Calu3 (cell line): ENCODE measurements at places on chromosomes 5 and 9. TPM values are rescaled to one million over a fixed set of nuclear protein-coding genes. Genes with fewer than 3 reads are reported as not detected.

GPX8 gene
- total RNA-seq = 17.8 and 25.9 TPM in 2 replicates

TRIM32 gene
- total RNA-seq = 8.6 and 9.3 TPM in 2 replicates

LIFR gene
- 7.6 and 7.9 TPM in 2 replicates for total RNA-seq

OR1B1 gene
- not detected in 2 replicates for total RNA-seq

WNT8A gene
- not detected in 2 replicates for total RNA-seq

ISOC1 gene
- total RNA-seq = 30.8 and 32.6 TPM in 2 replicates

DNA sequence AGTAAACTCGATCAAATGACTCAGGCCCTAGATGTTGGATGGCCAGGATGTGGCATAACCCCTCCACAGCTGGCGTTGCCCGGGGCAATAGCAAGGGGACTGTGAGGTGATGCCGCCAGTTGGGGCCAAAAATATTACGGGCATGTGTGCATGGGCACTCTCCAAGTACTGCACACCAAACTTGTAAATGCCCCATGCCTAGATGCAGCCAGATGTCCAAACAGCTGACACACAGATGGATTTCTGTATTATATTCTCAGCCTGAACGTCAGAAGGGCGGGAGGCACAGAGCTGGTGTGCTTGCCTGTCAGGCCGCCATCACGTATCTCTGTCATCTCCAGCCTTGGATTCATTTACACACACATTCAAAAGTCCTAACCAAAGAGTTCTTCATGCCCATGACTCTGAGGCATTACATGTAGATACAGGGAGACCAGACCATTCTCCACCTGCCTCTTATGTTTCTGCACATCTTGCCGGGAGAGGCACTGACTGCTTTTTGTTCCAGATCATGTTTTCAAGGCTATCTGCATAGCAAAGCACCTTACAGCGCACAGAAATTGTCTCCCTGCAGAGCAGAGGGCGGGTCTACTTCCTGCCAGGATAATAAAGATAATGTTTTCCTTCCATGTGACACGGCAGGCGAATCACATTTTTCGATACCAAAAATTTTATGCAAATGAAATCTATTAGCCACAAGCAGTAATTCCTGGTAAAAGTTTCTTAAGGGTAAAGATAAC, 200.9 kb upstream of the ADAMTS16 start:
- no peak for DNase-seq

DNA sequence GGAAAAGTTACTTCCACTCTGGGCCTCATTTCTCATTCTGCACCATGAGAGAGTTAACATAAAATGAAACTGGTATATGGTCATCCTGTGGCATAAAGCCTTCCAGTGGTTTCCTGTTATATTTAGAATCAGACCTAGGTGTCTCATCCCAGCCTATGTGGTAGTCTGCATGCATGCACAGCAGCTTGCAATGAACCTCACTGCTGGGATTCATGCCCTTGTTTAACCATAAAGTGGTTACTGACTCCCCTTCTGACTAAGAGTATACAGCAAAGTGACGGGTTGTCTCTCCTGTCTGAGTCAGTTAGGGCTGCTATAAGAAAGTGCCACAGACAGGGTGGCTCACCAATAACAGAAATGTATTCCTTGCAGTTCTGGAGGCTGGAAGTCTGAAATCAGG, 14.7 kb upstream of the TDRD7 start:
- DNase-seq = no peak

DNA sequence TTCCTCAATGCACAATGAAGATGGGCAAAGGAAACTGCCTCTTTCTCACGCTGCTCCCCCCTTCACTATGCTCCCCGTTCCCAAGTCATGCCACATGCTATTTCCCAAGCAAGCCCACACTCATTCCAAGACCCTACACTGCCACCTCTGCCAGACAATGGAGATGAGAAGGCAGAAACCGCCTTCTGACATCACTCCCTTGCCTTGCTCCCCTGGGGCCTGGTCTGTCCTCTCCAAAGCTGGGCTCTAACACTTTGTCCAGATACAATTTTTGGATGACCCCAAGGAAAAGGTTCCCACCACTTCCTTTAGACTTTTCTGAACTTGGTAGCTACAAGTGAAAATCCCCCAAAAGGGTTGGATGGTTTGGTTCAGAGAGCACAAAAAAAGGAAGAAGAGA, 7.2 kb upstream of the ADRA1B start:
- no peak for DNase-seq

- no peak for DNase-seq
These were observed 147.3 kb downstream of the SGCD start for GRCh38 chr5:156474251-156474650.

DNA sequence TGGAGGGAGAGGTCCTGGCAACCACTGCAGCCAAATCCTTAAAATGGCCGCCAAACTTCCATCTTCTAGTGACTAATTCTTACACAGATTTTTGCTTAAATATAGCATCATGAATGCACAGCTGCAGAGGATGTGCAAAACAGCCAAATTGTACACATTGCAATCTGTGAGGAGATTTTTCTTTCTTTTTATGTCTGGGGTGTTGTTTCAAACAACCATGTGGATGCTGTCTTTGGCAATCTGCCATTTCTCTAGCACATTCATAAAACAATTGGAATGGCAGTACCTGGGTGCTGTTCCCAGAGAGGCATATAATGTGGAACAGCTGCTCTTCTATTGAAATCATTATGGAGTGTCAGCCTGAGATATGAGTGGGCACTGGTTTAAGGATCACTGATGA, 1082.9 kb upstream of the SEMA6A start:
- DNase-seq = no peak

GRCh38 chr5:175617447-175617846, 40.4 kb upstream of the HRH2 start:
- DNase-seq = no peak

GRCh38 chr9:120941046-120941770, 14.6 kb upstream of the TRAF1 start:
- DNase-seq = no peak

DNA sequence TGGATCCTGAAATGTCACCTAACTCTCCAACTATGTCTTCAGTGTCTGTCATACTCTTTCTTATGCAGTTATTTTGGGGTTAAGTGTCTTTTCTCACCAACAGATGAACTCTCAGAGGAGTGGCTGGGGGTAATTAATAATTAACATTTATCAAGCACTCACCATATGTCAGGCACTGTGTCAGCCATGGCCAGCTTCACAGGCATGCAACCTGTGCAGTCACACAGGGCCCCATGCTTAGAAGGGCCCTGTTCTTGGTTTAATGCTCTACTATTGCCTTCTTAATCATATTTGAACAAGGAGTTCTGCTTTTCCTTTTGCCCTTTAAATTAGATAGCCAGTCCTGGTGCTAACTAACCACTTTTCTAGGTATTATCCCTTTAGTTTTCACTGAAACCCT, 3.4 kb upstream of the GRPEL2 start:
- DNase-seq = no peak

DNA sequence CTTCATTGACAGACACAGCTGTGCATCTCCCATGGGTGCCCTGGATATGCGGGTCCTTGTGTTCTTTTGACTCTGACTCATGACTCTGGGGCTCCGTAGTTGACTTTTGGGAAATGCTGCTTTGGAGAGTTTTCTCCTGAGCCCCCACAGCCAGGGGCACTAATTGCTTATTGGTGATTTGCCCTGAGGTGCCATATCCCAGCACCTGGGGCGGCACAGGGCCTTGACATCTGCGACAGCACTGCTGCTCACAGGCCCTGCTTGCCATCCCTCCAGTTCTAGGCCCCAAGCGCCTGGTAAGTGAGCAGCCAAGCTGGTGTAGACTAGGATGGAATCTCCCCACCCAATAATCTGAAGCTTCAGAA, 75.1 kb downstream of the AMBP start:
- no peak for DNase-seq

- DNase-seq = no peak
These were observed 15.7 kb upstream of the INPP5E start for GRCh38 chr9:136455043-136456002.

- DNase-seq = no peak
These were observed 258.0 kb downstream of the EBF1 start for GRCh38 chr5:158841481-158842276.

DNA sequence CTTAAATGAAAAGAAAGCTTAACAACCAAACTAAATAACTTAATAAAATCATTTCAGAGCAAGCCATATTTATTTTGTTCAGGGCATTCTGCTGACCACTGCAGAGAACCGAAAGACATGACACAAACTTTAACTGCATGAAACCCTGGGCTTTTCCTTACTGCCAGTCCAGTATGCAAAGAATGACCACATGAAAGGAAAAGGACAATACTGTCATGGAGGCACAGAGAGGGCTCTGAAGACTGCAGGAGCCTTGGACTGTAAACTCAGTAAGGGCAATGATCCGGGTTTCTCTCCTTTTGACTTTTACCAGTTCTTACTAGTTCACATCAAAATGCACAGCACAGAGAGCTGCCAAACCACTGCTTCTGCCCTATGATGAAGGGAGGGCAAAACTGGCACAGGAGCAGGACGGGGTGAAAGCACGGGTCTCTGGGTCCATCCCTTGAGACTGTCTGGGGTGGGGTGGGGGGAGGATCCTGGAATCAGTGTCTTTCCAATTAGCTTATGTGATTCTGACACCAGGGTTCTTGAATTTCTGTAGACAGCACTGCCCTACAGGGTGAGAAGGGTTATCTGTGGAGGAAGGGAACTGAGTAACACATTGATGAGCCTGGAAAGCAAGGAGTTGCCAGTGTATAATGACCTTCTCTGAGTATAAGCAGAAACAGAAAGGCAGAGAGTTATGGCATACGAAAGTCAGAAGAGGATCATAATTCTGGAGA, 44.7 kb downstream of the RNF130 start:
- no peak for DNase-seq

GRCh38 chr9:130327070-130327780, 61.7 kb downstream of the HMCN2 start:
- no peak for DNase-seq

- DNase-seq = peak; percentile 32
These were observed 553 bp downstream of the MAP3K1 start for GRCh38 chr5:56815658-56816545.
